ENCODE measurements at places on chromosomes 6 and 20.

DNA sequence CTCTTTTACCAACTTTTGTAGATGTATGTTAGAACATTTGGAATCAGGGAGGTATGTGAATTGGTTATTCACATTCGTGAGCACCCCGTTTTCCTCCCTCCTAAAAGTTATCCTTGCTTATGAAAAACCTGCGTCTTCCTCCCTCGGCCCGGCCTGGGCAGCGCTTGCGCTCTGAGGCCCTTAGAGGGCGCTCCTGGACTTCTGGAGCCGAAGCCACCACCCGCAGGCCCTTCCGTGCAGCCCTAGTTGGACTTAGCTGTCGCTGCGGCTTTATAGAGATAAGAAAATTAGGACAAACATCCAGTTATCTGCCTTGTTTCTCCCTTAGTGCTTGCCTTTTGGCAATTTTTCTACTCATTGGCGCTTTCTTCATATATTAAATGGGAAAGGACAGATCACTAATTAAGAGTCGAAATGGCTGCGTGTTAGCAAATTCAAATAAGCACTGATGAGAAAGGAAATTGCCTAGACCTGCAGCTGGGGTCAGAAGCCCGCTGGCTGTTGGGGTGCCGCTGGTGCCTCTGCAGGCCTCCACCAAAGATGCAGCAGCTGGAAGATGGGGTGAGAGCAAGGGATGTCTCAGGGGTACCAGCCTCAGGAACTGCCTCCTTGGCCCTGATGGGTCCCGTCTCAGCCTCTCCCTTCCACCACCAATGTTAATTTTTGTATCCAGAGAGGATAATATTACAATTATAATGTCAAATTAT is 5.2 kb downstream of the FNDC1 start:
- DNase-seq = peak; percentile 83

- DNase-seq = no peak
Observed at GRCh38 chr6:136566007-136566487, 15.8 kb upstream of the MAP7 start.

- no peak for DNase-seq
Observed at GRCh38 chr20:13355941-13356486, 134.9 kb downstream of the ISM1 start.

DNA sequence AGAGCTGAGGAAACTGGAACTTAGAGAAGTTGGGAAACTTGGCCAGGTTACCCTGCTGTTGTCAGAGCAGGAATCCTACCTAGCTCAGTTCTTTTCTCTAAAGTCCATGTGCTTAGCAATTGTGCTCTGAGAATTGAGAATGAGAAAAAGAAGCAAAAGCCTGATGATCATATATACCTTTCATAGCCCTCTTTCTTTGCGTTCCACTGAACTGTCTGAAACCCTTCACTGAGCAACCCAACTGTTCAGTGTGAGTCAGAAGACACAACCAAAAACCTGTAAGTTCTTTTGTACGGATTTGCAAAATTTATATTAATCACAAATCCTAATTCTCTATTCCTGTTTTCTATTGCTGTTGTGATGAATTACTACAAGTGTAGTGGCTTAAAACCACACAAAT is 80.6 kb downstream of the PHF3 start:
- DNase-seq = no peak

GRCh38 chr6:140816681-140817080 is 1316.0 kb upstream of the GJE1 start:
- no peak for DNase-seq

- no peak for DNase-seq
Observed at GRCh38 chr6:32108094-32108627, 977 bp downstream of the TNXB start.

GRCh38 chr6:3237761-3238662 is 10.6 kb upstream of the TUBB2B start:
- no peak for DNase-seq

DNA sequence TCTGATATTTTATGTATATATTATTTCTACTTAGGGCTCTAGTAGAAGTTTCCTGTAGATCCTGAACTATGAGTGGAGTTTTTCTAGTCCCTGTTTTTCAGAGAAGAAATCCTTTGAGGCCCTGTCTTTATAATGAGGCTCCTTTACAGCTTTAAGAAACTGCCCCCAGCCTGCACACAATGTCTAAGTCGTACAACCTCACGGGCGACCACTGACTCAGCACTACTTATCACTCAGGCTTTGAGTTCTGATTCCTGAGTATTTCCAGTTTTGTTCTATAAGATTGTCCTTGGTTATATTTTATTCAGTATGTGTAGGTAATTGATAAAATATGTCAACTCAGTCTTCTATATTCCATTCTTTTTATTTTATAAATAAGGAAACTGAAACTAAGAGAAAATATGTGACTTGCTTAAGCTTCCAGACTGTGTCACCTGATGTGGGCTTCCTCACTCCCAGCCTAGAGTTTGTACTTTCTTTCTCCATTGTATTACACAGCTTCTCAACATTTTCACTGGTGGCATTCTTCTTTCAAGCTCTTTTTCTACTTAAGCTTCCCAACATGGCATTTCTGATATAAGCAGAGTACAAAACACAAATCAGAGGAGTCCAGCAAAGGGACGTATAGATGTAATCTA is 167.0 kb downstream of the TBX18 start:
- DNase-seq = no peak

DNA sequence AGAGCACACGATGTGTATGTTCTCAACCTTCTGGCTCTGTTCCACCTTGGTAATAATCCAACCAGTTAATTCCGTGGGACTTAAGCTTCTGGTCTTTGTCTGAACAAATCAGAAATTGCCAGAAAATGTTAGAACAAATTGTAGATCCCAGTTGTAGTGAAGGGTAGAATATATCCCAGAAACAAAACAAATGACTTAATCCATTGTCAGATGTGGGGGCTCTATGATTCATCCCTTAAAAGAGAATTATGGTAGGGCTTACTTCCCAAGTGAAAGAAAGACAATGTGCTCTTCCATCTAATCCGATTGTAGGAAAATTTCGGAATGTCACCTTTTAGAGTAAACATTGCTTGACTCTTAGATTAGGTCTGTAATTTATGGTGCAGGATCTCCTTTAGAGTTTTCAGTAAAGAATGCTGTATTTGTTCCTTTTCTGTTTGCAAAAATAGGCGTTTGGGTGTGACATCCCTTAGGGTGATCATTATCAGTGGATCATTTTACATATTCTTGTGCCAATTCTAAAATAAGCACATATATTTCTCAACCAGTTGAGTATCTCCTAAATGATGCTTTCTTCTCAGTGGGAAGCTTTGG is 234.5 kb upstream of the ZNF217 start:
- no peak for DNase-seq

- DNase-seq = no peak
Observed at GRCh38 chr6:17269840-17270239, 11.3 kb upstream of the RBM24 start.

- no peak for DNase-seq
Observed at GRCh38 chr6:13275435-13275989, 52.8 kb downstream of the TBC1D7 start.

DNA sequence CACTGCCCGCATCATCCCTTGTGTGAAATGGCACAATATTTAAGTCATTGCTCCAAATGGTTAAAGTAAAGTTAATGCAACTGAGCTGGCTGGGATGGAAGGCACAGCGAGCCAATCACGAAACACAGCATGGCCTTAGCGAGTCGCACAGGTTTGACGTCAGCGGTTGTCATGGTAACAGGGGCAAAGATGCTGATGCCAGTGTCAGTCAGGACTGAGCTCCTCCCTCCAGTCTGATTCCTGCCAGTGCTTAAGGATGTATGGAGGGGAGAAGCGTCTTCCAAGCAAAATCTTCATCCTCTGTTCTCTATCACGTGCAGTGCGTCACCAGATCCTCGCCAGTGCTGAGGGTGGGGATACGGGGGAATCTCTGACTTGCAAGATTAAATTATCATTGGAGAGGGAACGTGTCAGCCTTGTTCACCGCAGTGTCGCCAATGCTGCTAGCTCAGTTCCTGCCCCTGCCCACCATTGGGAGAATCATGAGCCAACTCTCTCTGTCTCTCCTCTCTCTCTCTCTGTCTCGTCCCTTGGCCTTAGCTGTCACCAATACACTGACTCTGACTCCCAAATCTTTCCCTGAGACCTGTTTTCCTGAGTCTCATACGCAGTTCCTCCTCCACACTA is 24.5 kb downstream of the TSPYL4 start:
- DNase-seq = peak; percentile 95

DNA sequence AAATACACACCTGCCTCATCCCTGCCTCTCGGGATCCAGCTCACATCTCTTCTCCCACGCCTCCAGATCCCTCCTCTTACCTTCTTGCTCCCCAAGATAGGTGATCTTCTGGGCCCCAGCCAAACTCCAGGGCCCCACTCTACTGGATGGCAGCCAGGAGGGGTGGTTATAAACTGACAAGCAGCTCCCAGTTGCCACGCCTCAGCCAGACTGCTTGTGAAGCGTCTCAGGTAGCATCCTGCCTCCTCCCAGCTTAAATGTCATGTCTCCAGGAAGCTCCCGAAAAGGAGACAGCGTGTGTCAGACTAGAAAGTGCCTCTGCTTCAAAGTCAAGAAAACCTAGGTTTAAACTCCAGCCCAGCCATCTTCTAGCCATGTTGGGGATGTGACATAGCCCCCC is 114.1 kb downstream of the LRFN2 start:
- DNase-seq = no peak

DNA sequence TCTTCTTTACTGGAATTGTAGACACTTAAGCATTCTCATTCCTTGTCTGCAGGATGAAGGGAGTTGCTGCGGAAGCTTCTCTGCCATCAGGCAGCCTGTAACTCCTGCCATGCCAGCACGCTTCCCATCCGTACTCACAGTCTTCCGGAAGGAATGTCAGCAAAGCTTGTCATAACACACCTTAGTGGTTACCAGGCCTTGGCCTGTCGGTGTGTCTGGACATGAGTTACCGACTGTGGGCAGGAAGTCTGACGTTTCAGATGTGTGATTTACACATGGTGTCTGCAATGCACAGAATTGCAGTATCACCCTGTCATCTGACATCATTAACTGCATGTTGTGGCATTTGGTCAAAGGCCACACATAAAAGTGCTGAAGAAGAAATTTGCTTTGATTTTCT is 102.2 kb downstream of the SLC24A3 start:
- DNase-seq = no peak

- no peak for DNase-seq
Observed at GRCh38 chr6:130602151-130602770, 224.9 kb upstream of the SMLR1 start.

DNA sequence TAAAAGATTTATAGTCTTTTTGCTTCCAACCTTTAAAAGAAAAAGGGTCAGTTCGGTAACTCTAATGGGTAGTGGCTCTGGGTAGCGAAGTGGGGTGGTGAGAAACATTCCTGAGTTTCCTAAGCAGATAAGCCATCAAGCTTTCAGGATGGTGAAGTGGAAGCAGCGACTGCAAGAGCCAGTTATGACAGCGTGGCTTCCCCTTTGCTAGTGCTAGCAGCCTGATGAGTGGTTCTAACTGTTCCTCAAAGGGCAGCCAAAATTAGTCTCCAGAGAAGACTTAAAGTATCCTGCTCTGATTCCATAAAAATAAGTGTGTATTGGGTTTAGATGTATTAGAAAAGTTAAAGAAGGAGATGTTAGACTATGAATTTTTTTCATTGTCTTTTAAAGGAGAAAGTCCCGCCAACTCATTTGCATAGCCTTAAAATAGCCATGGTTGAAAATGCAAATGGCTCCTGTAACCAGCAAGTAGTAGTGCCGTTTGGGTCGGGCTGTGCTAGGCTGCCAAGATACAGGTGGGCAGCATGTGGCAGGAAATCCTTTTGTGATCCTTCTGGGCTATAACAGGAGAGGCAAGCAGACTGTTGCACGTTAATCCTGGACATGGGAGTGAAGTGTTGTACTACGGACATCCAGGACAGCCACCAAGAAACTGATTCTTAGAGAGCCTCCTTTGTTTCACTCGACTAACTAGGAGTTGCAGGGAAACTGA is 18.0 kb downstream of the ELOVL2 start:
- DNase-seq = no peak

GRCh38 chr6:155107432-155108069 is 112.4 kb downstream of the TIAM2 start:
- DNase-seq = no peak

DNA sequence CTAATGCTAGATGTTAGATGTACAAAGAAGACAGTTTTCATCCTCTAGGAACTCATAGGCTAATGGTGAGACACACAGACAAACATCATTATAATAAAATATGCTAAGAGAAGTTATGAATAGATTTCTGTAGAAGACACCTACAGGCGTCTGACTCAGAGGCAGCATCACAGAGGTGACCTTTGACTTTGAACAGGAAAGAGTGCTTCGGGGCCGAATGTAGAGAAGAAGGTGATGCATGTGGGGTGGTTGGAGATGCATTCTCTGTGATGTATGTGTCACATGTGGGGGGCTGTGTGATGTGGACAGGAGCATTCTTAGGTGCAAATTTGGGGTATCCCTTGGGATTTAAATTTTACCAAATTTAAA is 6.8 kb downstream of the GUCA1A start:
- DNase-seq = no peak

GRCh38 chr20:52621401-52621800 is 350.8 kb upstream of the TSHZ2 start:
- DNase-seq = no peak

DNA sequence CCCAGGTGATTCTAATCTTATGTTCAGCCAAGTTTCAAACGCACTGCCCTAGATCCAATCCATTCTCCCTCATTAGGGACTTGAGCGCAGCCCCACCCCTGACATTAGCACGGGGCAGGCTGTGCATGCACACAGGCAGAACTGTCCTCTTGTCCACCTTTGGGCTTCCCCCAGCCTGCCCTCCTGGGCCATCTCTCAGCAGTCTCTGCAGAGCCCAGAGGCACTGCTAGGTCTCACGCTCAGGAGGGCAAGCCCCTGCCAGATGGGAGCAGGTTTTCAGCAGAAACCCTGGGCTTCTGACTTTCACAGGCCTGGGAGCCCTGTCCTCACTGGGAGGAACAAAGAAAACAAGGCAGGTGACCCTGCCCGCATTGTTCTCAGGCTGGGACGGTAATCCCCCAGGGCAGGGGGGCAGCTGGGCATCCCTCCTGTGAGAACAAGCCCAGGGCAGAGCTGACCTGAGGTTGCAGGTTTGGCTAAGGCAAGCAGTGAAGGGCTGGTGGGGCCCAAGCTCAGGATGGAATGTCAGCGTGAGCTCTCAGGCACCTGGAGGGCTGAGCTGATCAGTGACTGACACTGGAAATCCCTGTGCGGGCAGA is 24.5 kb downstream of the KCNK5 start:
- DNase-seq = peak; percentile 64

DNA sequence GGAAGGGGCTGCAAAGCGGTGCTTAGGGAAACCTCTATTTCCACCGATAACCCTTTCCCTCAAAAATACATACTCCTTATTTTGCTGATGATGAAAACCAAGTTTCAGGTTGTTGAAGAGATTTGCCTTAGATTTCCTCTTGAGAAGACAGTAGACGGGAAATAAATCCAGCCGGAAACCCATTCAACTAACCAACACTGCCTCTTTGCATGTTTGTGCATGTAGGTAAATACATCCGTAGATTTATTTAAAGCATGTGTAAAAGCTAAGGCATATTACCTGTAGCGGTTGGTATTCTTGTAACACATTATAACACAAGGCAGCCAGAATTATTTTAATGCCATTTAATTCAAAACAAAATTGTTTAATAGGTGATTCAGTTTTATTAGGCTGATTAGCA is 136.3 kb upstream of the SLC22A23 start:
- DNase-seq = no peak

Data from ecto neural progenitor cell (in vitro differentiated cells).